ENCODE measurements at places on chromosomes 11 and 22.

GRCh38 chr11:119115484-119116234 lies 5.7 kb upstream of the HINFP start:
- peak; percentile 22 for DNase-seq

DNA sequence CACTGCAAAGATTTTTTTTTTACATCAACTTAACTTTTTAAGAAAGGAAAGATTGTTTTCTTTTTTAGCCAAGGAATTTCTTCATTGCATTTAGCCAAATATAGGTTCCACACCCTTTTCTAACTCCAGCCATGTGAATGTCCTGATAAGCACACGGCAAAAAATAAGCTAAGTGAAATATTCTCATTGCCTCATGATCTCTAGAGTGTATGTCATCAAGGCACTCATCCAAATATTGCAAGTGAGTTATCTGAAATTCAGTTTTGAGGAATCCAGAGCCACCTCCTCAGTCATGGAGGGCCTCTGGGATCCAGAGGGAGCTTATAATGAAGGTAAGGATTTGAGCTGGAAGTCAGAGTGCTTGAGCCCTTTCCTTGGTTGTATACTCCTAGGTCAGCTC lies 80.0 kb downstream of the BLID start:
- DNase-seq = no peak

- DNase-seq = no peak
These were observed 69.5 kb upstream of the MYO18B start for GRCh38 chr22:25672289-25673084.

DNA sequence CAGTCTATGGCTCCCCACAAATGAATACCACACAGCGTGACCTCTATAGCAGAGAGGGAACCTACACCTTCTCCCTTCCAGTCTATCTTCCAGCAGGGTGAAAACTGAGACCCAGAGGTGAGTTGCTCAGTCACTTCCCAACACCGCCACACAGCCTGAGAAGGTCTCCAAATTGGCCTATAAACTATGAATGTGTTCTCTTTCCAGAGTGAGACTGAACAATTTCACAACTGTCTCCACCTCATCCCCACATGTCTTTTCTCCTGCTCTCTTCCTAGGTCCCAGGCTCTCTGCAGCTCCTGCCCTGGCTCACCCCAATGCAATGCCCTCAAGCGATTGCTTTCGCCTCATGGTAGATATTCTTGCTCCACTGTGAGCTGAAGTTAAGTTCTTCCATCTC lies 14.0 kb downstream of the CLMP start:
- DNase-seq = no peak

- no peak for DNase-seq
These were observed 39.5 kb downstream of the COPB1 start for GRCh38 chr11:14460147-14460546.

GRCh38 chr11:899724-900123 lies 10.9 kb downstream of the CHID1 start:
- DNase-seq = no peak

DNA sequence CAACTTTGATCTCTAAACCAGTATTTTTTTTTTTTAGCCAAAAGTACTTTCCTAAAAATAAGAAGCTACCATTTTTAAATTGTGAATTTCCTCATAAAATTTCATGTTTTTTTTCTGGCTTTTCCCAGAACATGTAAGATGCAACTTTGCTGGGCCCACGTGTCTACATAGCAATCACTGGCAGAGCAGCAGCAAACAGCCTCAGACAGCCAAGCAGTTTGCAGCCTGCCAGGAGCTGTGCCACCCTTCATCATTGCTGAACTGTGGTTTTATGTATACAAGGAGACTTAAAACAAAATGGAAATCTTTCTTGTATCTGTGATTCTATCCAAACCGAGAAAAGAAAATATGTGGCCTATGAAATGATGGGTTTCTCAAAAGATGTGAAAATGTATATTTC lies 110.2 kb downstream of the GRIA4 start:
- DNase-seq = no peak

DNA sequence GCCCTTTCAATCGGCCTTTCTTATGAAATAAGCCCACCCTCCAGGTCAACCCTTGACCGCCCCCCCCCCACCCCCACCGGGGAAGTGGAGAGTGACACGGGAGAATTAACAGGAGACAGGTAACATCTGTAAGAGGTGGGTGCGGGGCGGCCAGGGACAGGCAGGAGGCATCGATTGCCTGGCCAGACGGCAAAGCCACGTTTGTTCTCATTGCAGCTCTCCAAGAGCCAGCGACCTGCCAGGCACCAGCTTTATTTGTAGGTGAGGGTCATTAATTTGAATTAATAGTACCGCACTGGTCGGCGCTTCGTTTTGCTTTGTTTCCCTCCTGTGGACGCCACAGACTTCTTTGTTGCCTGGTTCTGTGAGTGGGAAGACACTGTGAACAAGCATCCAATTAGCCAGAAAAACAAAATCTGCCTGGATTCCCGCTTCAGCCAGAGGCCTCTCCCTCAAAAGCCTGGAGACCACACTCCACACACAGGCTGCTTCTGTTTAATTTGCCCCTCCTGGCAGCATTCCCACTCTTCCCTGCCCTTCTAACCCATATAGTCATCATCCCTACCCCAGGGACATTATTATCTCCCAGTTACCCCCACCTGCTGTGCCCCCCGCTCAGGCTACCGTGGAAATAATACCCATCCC lies 104.5 kb upstream of the OPCML start:
- DNase-seq = no peak

DNA sequence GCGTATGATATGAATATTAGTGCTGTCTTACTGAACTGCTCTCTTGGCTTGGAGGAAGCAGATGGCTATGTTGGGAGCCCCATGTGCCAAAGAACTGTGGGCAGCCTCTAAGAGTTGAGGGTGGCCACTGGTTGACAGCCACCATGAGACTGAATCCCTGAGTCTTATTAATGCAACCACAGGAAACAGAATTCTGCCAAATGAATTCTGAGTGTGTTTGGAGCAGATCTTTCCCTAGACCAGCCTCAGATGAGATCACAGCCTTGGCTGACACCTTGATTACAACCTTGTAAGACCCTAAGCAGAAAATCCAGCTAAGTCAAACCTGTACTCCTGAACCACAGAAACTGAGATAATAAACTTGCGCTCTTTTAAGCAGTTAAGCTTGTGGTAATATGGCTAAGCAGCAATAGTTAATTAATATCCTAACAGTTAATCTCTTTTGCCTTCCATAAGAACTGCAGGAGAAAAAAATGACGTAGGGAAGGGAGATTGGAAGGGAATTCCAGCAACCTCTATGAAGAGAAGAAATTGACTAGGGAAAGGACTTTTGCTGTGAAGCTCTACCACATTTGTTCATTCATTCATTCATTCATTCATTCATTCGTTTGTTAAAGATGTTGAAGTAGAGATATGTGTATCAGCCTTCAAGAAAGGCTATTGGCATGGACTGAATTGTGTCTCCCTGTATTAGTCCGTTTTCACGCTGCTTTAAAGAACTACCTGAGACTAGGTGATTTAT lies 26.8 kb downstream of the ADM start:
- DNase-seq = no peak

DNA sequence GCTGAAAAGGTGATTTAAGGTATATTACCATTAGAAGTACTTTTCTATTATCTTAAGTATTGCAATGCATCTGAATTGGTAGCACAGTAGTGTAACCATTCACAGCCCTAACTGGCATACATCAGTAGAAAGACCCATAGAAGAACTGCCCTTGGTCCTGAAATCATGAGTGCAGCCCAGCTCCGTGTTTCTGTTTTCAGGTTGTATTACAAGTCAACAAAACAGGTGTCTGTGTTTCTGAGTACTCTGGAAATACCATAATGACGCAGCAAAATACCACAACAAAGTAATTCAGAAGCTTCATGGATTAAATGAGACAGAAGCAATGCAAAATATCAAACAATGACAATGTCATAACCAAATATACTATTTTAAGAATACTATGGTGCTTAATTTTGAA lies 226.3 kb downstream of the OPCML start:
- DNase-seq = no peak

DNA sequence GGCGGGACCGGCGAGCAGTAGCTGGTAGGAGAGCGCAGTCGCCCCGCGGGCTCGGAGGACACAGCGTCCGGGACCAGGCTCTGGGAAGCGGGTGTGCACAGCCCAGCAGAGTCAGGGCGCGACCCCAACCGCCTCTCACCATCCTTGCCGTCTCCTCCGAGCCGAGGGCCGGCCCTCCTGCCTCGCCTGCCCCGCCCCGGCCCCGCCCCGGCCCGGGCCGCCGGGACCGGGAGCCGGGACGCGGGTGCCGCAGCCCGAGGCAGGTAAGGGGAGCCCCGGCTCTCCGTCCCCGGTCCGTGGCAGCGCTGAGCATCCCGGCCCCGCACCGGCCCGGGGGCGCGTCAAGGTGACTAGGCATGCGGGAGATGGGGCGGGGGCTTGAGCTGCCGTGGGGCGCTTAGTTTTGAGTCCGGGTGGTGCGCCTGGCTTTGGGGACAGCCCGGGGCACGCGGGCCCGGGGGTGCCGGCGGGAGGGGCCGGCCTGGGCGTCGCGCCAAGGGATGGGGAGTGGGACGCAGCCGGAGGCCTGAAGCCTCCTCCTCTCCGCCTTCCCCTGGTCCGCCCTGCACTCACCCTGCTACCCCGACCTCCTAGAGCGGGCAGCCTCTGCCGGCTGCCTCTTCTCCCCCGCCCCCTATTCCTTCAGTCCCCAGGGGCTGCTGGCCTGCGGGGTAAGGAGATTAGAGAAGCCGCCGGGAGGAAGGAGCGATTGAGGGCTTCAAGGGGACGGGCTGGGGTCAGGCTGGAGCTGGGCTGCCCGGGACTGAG lies at the start of gene ABCG4:
ABCG4 (plus strand) TSS at position 35 of the 768 bp plus-strand sequence. CDS start 914 bp downstream, outside the sequence.
- no peak for DNase-seq

DNA sequence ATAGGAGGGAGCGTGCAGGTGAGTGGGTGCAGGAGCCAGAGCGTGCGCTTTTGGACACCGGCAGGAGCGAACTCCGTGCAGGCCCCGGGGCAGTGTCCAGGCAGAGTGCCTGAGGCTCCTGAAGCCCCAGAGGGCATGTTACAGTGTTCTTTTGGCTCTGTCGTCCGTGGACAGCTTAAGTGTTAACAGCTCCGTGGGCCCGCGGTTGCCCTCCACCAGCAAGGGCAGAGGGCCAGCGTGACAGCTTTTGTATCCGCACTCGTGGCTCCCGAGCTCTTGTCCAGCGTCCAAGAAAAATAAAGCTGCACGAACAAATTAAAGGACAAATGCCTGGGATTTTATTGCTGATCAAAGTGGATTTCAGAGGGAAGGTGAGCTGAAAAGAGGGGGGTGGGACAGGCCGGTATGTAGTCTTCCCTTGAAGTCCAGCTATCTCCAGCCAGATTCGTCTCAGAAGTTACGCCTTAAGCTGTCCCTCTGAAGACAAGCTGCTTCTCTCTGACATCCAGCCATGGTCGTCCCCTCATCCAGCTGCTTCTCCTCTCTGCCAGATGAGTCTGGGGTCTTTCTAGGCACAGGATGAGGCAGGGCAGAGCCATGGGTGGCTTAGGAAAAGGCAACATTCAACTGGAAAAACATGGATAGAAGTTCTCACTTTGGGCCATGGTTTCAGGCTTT lies 968 bp upstream of the TMEM109 start:
- DNase-seq = no peak

- DNase-seq = peak; percentile 60
These were observed at the start of gene MYO7A for GRCh38 chr11:77127920-77128691. TSS of gene MYO7A (plus strand) at chr11:77128246. CDS start at chr11:77130635, 2,389 bp downstream.

GRCh38 chr11:133403900-133404299 lies 128.4 kb downstream of the OPCML start:
- no peak for DNase-seq

GRCh38 chr11:272195-272930 lies 5.8 kb upstream of the NLRP6 start:
- DNase-seq = no peak

DNA sequence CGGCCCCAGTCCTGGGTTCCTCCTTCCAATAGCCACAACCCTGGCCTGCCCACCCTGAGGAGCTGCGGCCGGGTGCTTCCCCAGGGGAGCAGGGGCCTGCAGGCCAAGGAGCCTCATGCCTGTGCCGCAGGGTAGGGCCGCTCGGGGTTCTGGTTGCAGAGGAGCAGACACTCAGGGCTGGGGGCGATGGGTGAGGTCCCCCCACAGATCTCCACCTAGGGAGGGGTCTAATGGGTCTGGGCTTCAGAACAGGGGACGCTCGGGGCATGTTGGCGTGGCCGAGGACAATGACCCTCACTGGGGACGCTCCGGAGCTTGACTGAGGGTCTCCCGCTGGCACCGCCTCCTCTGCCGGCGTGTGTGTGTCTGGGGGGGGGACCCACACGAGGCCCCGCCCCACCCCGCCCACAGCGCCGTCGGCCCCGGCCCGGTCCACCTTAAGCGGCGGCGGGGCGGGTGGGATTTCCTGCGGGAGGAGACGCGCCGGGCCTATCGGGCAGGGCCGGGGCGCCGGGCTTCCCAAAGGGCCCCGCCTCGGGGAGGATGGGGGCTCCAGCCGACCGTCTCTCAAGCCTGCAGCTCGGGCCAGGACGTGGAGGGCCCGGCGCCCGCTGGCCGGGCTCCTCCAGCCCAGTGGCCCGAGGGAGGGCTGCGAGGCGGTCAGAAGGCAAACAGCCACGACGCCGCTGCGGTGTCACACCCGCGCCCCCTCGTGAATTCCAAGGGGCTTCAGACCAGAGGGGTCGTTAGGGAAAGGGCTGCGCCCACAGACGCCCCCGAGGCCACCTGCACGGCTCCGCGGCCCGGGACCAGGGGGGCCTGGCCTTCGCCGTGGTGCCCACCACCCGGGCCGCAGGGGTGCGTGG lies 640 bp upstream of the ZDHHC8 start:
- DNase-seq = peak; percentile 85

- no peak for DNase-seq
These were observed 1.1 kb upstream of the RASSF10 start for GRCh38 chr11:13008061-13008435.

- DNase-seq = no peak
These were observed 3.5 kb upstream of the IFITM2 start for GRCh38 chr11:304061-304506.

DNA sequence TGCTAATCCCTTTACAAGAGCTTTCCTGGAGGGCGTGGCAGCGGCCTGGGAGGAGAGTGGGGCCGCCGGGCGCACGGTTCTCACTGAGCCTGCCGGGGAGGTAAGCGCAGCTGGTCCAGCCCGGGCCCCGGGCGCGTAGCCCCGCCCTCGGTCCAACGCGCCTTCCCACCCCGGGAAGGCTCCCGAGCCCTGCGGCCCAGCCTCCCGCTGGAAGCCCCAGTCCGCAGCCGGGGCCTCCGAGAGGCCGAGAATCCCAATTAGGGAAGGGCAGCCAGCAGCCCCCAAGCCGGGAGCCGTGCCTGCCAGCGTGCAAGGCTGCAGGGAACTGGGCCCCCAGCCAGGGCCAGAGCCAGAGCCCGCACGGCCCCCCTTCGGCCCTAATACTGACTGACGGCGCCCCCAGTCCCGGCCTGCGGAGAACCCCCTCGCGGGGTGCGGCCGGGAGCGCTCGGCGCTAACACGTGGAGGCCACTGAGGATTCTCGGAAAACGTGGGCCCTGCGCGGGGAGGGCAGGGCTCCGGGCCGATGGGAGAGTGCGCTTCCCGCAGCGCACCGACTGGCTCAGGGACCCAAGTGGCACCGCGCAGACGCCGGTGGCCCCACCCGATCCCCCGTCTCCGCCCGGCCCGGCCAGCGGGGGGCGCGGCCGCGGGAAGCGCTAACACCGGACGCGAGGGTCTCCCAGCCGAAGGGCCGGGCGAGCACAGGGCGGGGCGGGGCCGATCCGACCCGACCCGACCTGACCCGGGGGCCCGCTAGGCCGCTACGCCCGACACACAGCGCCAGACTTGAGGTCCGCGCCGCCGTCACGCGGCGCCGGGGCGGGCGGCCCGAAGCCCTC lies 5.7 kb downstream of the ZFTA start:
- peak; percentile 55 for DNase-seq

Data from hypothalamus (tissue), 51 donors.